ENCODE measurements at places on chromosomes 12 and 14. TPM values are rescaled to one million over a fixed set of nuclear protein-coding genes. Genes with fewer than 3 reads are reported as not detected.

DNA sequence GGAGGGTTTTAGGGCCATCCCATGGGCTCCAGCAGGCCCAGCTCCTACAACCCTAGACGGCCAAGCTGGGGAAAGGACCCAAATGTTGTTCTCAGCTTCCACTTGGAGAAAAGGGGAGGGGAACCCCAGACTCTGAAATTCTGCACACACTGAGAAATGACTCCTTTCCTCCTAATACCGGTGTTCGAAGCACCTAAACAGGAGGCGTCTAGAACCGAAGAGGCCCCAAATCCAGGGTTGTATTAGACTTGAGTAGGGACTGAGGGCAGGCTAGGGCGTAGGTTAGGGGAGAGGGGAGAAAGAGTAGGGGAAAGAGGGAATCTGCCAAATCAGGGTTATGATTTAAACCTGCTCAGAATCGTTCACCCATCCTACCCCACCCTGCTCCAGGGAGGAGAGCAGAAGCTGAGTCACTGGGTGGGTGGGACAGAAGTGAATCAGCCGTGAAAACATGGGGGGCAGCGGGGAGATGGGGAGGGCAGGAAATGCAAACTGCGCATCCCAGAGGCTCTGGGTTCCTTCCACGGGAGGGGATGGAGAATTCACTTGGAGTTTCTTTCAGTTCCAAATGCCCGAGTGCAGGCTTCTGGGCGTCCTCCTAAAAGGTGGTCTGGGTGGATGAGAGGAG is 1.0 kb downstream of the IGFBP6 start:
- no peak for DNase-seq

Gene KRT4
- not detected for total RNA-seq

DNA sequence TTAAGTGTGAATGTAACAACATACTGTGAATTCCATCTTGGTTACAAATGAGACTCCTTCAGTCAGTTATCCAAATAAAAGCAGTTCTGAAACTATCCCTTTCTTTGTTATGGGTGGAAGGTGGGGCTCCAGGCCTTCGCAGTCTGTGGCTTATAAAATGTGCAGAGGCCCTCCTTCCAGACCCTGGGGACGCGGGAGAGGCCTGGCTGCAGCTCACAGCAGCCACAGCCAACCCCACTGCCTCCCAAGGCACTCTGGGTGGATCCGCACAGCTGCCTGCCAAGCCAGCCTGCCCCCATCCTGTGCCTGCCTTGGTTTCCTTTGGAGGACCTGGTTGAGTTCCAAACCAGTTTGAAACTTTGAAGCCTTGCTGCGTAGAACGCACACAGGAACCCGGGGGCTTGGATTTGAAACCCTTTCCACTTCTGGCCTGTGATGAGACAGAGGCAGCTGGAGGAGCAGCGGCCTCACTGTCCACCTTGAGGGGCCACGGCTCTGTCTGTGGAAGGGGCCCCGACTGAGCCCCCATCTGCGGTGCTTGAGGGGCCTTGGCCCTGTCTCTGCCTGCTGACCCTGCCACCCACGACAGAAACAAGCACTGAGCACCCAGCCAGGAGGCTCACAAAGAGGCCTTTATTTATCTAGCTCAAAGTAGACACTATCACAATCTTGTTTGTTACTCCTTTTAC is 30.4 kb downstream of the CCNK start:
- DNase-seq: peak; percentile 47

DNA sequence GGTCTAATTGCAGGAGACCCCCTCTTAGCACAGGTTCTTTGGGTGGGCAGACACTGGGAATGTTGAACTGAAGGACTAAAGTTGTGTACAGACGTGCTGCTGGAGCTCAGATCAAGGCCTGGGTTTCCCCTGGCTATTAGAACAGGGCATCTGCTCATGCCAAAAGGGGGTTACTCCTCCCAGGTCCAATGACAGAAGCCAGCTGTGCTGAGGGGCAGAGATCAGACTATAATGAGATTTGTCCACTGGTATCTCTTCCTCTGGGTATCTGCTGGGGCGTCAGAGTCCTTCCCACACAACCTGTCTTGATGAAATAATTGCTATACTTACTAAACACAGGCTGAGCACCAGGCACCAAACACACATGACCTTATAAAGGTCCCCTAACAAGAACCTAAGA is 42.6 kb downstream of the LTBP2 start:
- DNase-seq: no peak

- DNase-seq: no peak
Measured at GRCh38 chr12:92866418-92866817, 62.7 kb downstream of the EEA1 start.

- DNase-seq: peak; percentile 80
Measured at GRCh38 chr14:32507029-32507984, 178.2 kb downstream of the AKAP6 start.

DNA sequence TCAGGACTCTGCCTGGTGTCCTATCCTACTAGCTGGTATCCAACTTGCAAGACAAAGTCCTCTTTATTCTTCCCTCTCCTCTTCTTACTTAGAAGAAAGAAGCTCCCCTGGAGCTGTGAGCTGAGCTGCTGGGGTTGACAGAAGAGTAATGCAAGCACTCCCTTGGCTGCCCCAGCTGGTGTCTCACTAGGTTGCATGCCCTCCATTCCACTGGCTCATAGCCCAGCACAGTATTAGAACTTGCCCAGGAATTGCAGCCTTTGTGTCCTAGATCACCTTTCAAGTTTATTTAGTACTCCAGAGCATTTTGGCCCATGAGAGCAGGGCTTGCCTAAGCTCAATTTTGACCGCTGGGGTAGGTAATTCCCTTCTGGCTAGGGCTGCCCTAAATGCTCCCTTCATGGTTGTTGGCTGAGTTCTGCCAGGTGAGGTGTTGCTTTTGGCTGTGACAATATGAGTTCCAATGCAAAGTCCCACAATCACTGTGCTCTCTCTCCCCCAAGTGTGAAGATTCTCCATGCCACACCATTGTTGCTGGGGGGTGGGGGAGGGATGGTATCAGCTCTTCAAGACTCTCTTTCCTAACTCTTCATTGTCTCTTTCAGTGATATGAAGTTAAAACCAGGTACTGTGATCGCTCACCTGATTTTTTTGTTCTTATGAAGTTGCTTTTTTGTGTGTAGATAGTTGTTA is 317.4 kb upstream of the DDHD1 start:
- no peak for DNase-seq

DNA sequence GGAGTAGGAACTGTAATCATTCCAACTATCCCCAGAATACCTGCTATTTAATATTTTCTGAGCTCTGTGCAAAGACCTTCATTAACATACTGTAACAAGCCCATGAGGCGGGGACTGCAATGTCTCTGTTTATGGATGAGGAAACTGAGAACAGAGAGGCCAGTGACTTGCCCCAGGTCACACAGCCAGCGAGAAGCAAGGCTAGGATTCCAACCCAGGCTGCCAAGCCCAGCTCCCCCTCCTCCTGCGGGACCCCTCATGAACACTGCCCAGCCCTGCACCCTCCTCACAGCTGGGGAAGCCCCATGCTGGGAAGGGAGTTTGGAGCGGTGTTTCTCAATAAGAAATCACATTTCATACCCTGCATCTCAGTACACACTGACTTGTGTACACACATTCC is 10.9 kb downstream of the HVCN1 start:
- no peak for DNase-seq

Gene KLRC3
- 1.7 TPM for total RNA-seq

Gene ERP27
- 0.74 TPM for total RNA-seq

DNA sequence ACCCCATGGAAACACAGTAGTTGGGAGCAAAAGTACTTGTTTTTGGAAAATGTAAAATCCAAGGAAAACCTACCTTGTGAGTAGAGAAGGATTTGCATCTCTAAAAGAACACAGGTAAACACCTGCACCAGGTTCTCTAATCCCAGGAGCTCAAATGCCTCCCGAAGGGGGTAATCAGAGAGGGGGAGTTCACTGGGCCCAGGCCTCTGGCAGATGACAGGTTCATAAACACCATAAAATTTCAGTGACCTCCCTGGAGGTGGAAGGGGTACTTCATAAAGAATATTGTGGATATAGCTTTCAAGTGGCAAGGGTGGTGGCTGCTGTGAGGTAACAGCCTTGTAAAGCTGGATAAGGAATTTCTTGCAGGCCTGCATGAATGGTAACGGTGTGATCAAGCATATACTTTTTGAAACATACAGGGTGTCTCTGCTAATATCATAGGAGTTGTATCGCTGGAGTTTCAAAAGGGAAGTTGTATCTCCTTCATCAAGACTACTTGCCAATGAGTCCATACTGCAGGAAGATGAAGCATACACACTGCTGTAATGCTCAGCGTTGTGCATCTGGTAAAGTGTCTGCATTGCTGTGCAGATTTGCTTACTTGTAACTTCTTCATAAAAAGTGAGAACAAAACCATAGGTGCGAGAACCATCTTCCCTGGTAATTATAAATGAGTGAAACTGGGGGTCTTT is 111.3 kb downstream of the DENND5B start:
- no peak for DNase-seq

Gene NTN4
- not detected for total RNA-seq

Gene LRRC43
- total RNA-seq: not detected

GRCh38 chr14:37936971-37937370 is 270.7 kb upstream of the SSTR1 start:
- no peak for DNase-seq

GRCh38 chr12:21502164-21502496 is 541 bp downstream of the GOLT1B start:
- peak; percentile 38 for DNase-seq

Gene CORO1C
- 156 TPM for total RNA-seq

GRCh38 chr12:98612696-98613334 is 19.3 kb downstream of the SLC25A3 start:
- DNase-seq: no peak

Gene HOXC10
- total RNA-seq: 0.53 TPM

GRCh38 chr12:70332236-70332635 is 33.9 kb upstream of the KCNMB4 start:
- DNase-seq: no peak

GRCh38 chr14:74570696-74571095 is 41.3 kb downstream of the LTBP2 start:
- no peak for DNase-seq

GRCh38 chr12:124401704-124402221 is 106.9 kb downstream of the RFLNA start:
- no peak for DNase-seq

Gene TDP1
- 11.7 TPM for total RNA-seq

- DNase-seq: no peak
Measured at GRCh38 chr12:91080041-91080440, 22.2 kb upstream of the KERA start.

Gene GYS2
- total RNA-seq: not detected

Gene TMEM229B
- total RNA-seq: 62.3 TPM

Gene RPL10L
- not detected for total RNA-seq

Gene CISTR
- total RNA-seq: not detected

GRCh38 chr14:102511538-102511937 is 2.0 kb upstream of the ANKRD9 start:
- no peak for DNase-seq

- DNase-seq: no peak
Measured at GRCh38 chr12:125006365-125006764, 12.9 kb downstream of the BRI3BP start.

Gene AGAP2
- total RNA-seq: 1.5 TPM

- no peak for DNase-seq
Measured at GRCh38 chr12:19482551-19483109, 43.3 kb downstream of the AEBP2 start.

DNA sequence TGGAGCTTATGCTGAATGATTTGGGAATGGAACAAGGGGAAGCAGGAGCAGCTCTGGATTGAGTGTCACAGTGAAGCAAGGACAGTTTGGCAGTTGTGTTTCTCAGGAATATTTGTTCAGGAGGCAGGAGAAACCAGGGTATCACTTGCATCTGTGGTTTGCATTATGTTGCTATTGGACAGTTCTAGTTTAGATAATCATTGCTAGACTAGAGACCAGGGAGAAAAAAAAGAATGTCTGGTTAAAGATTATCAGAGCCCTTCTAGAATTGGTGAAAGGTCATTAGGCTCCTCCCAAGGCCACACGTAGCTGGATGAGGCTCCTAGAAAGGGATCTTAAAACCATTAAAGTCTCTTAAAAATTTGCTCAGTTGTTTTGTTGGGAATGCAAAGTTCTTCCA is 17.0 kb upstream of the SRSF5 start:
- DNase-seq: no peak

- peak; percentile 62 for DNase-seq
Measured at GRCh38 chr12:6871052-6871957, 1.8 kb downstream of the SPSB2 start.

GRCh38 chr12:85662207-85662602 is 174.0 kb downstream of the RASSF9 start:
- DNase-seq: no peak

DNA sequence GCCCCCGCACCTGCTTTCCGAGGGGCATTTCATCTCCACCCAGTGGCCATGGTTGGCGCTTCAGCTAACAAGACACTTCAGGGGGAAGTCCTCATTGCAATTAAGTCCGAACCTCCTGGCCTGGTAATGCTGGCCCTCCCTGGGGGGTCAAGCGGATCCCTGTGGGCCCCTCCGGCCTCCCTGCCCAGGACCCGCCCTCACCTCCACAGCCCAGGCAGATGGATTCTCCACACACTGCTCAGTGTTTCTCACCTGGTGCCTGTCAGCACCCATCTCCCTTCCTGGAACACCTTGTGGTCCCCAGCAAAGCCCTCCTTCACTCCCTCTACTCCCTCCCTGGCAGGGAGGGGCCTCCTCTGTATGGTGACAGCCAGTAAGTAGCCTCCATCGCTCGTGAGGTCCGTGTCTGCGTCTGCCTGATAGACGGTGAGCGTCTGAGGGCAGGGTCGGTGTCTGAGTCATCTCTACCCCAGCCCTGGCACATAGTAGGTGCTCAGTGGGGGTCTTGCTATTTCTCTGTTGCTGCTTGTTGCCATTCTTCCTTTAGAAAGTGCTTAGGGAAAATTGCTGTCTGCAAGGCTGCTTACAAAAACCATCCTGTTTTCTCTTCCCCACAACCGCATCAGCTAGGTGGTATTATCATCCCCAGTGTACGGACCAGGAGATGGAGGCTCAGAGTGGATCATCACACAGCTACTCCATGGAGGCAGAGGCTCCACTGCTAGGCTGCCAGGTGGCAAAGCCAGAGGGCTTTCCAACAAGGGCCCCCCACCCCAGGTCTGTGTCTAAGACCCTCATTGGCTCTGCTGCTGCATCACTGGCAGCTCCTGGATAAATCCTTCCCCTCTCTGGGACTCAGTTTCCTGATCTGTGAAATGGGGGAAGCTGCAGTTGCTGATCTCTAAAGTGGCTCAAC is 39.7 kb upstream of the EML1 start:
- no peak for DNase-seq

DNA sequence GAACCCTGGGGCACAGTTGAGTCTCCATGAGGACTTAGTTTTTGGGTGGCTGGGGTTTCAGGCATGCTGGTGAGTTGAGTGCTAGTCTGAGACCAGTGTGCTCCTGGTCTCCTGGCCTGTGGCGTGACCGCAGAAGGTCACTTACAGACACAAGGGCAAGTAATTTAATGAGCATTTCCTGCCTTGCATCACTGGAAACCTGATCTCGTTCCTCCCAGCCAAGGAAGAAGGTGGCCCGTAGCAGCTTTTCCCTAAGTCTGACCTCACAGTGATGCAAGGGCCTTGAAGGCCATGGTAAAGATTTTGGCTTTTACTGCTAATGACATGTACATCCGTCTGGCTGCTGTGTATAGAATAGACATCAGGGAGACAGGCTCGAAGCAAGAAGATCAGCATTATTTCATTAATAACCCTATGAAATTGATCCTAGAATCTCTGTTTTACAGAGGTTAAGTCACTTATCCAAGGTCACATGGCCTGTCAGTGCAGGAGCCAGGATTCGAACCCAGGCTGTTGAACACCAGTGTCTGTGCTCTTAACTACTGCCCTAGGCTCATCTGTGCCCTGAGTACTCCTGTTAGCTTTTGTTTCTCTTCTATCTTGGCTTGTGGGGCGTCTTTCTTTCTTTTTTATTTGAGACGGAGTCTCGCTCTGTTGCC is 4.6 kb downstream of the TMEM120B start:
- DNase-seq: peak; percentile 38

Gene APPL2
- total RNA-seq: 34.4 TPM

Data from SK-MEL-5 (cell line).